ENCODE measurements at places on chromosomes 12 and 14.

GRCh38 chr14:55245657-55246268 is 25.5 kb upstream of the FBXO34 start:
- peak; percentile 56 for DNase-seq

DNA sequence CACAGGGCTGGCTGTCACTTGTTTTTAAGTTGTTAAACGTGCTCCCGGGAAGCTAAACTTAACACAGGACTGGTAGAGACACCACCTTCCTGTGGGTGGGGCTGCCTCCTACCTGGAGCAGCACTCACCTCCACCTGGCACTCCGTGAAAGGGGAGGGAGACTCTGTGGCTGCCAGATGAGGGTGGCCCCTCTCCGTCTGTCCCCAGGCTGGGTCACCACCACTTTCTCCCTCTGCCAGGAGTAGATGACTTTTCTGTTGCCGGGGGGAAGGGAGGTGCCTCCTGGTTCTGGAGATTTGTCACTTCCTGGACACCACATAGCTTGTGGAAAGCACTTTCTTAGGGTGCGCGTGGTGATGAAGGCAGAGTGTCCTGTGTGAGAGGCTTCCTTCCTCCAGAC is 81.3 kb downstream of the WDR20 start:
- no peak for DNase-seq

- DNase-seq = peak; percentile 58
Measured at GRCh38 chr14:93081876-93082570, 33.7 kb downstream of the ITPK1 start.

DNA sequence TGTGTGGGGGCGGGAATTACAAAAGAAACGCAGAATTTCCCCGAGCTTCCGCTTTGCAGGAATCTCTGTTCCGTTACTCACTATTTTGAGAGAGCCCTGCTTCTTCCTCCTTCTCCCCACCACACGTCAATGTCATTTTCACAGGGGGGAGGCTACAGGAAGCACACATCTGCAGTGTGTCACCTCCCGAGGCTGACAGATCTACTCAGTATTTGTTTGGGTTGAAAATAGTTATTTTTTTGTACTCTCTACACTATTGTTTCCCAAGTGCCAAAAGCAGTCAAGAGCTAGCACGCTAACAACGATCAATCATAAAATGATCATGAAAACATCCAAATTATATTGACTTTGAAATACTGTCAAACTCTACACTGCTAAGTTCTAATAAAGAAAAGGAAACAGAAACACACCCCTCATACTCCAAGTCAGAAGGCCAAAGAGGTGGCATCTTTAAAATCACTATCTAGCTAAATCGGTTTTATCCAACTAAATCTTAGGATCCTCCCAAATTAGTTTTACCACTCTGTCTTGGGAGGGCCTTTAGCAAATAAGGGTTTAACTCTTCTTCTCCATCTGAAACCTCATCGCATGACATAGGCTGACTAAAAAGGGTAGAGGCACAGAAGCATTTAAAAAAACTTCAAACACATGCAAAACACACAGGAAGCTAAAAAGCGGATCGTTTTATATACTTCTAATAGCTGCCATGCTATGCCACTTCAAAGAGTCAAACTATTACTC is 51.8 kb downstream of the FOXN3 start:
- peak; percentile 86 for DNase-seq

- DNase-seq = no peak
Measured at GRCh38 chr12:82596483-82596882, 90.2 kb upstream of the TMTC2 start.

DNA sequence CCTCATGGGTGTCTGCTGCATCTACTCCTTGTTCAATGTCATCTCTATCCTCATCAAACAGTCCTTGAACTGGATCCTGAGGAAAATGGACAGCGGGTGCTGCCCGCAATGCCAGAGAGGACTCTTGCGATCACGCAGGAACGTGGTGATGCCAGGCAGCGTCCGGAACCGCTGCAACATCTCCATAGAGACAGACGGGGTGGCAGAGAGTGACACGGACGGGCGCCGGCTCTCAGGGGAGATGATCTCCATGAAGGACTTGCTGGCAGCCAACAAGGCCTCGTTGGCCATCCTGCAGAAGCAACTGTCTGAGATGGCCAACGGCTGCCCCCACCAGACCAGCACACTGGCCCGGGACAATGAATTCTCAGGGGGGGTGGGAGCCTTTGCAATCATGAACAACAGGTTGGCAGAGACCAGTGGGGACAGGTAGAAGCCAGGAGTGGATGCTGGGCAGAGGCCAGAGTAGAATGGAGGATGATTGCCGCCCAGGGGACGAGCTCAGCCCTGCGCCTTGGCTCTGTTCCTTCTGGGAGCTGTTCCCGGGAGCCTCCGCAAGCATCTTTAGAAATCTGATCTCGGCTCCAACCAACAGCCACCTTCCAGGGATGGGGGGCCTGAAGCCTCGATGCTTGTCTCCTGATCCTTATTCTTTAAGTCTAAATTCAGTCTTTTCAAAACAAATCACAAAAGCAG is 71.6 kb upstream of the PSMC1 start:
- no peak for DNase-seq

- no peak for DNase-seq
Measured at GRCh38 chr14:49056021-49056420, 530.2 kb downstream of the RPS29 start.

DNA sequence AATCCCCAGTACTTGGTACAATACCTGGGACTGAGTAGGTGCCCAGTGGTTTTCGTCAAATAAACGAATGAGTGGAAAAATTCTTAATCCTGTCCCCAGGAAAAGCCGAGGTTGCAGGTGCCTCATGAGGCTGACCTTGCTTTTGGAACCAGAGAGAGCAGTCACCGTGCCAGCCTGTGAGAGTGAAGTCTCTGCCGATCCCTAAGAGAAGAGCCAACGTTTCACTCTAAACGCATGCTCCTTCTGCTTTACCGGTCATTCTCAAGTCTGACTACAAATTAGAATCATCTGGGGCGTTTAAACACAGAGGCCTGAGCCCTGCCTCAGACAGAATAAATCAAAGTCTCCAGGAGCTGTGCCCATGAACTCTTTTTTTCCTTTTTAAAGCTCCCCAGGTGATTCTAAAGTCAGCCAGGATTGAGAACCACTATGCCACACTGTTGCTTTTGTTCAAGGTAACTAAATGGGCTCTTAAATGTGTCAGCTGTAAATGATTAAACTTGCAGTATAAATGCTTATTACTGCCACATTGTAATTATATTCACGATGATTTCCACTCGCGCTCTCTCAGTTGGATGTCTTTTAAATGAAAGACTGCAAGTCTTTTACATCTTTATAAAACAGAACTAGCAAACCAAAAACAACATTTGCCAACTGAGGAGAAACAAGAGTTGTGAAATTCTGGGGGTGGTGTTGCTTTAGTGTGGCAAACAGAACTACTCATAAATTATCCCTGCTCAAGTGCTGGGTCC is 26.9 kb downstream of the TCP11L2 start:
- DNase-seq = no peak

DNA sequence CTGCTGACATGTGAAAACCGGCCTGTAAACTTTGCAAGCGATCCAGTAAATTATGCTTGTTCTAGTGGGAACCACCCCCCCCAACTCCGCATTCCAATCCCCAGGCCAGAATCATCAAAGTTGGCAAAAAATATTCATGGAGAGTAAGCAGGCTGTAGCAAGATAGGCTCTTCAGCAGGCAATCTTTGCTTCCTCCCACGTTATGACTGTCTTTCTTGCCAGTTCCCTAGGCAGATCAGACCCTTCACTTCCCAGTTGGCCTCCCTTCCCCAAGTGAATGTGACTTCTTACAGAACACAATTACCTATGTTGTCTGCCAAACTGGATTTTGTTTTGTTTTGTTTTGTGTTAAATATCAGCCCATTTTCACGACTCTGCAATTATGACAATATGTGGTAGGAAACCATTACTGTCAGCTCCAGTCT is 1.2 kb upstream of the PTGER2 start:
- peak; percentile 34 for DNase-seq

- DNase-seq = no peak
Measured at GRCh38 chr12:122079532-122080081, 1.1 kb downstream of the MLXIP start.

- no peak for DNase-seq
Measured at GRCh38 chr12:118982984-118983761, 1.8 kb downstream of the SRRM4 start.

GRCh38 chr14:77589099-77589498 is 27.3 kb downstream of the SPTLC2 start:
- DNase-seq = peak; percentile 53

GRCh38 chr14:37579274-37579673 is 15.8 kb downstream of the FOXA1 start:
- no peak for DNase-seq

DNA sequence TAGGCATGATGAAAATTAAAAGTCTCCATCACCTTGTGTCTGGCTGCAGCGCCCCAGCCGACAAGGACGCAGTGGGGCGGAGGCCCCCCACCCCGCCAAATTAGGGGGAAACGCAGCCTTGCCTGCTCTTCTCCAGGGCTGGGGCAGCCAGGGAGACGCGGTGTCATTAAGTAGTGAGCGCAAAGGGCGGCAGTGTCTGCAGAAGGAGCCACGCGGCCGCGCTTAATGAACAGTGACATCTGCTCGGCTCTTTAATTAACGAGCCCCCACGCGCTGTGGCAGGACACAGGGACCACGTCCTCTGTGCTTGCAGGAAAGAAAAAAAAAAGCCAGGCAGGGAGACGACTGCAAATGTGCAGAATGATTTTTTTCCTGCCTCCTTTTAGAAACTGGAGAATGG is 93.4 kb upstream of the NCOR2 start:
- no peak for DNase-seq

- DNase-seq = no peak
Measured at GRCh38 chr12:4894019-4894418, 15.7 kb upstream of the KCNA1 start.

DNA sequence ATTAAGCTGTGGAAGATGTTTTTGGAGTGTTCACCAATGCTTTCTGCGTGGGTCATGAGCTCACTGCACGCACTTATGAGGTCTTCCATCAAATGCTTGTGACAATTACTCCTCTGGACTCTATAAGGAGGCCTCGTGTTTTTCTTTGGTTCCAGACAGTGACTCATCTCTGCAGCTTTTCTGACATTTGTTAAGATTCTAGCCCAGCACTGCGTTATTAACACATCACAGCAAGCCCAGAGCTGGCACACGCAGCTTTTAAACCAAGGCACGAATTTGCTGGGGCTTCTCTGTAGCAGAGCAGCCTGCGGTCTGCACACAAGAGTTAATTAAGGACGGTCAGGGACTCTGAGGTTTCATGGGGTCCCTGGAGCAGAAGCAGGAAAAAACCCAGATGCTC is 16.9 kb downstream of the MEG3 start:
- DNase-seq = no peak

DNA sequence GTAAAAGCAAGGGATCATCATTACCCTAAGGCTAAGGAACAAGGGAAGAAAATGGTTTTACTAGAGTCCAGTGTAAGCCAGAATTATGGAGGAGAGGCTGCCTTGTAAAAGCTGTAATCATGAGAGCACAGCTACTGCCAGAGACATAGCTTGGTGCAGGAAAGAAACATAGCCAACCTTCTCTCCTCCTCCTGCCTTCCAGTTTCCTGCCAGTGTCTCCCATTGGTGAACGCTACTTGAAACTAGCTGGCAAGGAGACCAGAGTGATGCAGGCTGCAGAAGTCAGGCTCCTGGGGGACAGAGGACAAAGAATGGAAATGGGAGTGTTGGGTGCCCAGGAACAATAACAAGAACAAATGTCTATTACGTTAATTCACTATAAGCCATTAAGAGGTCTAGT is 158.5 kb downstream of the NELL2 start:
- no peak for DNase-seq

DNA sequence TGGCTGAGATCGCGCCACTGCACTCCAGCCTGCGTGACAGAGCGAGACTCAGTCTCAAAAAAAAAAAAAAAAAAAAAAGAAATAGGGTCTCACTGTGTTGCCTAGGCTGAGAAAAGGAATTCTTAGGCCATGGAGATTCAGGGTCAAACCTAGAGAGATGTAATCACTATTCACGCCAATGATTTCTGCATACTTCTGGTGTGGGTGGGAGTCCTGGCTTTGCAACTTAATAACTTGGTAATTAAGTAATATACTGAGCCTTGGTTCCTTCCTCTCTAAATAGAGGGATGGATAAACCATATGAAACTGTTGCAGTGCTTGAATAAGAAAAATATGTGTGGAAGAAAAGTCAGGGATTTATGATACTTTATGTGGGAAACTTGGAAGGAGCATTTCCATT is 2.7 kb downstream of the ZNF410 start:
- no peak for DNase-seq

DNA sequence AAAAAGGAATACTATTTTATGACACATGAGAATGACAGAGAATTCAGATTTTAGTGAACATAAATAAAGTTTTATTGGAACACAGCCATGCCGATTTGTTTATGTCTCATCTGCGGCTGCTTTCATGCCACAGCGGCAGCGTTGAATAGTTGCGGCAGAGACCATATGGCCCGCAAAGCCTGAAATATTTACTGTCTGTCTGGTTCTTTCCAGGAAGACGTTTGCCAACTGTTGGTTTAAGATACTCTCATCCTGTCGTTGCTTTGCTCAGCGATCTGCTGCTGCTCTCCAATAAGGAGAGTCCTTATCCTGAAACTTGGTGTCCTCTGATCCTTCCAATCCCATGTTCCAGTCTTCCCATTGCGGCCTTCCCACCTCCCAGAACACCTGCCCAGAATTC is 89.9 kb downstream of the SLC24A4 start:
- DNase-seq = no peak

DNA sequence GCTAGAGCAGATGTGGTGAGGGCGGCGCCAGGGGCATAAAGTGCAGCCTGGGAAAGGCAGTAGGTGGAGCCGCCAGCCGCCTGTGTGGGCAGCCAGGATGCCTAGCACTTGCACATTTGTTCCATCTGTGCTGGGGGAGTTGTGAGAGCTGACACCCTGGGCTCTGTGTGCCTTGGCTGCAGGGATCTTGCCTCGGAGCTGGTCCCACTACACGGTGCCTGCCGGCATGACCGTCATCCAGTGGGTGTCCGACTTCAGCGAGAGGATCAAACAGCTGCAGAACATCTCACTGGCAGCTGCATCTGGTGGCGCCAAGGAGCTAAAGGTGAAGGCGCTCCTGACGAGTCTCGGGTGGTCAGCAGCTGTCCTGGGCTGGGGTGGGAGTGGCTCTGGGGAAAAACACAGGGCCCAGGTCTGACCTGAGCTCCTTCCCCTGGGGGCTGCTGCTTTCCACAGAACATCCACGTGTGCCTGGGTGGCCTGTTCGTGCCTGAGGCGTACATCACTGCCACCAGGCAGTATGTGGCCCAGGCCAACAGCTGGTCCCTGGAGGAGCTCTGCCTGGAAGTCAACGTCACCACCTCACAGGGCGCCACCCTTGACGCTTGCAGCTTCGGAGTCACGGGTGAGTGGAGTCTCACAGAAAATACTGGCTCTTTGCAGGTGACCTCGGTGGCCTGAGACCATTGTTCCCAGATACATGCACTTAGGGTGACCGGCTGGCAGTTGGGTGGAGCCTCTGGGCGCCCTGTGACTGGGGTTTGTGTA is 37.4 kb downstream of the HSP90AA1 start:
- DNase-seq = no peak

- no peak for DNase-seq
Measured at GRCh38 chr14:46058964-46059563, 592.5 kb downstream of the RPL10L start.

GRCh38 chr12:71243370-71243769 is 85.6 kb upstream of the TSPAN8 start:
- no peak for DNase-seq
